ENCODE measurements at places on chromosomes 12 and 14.

- no peak for DNase-seq
These were observed 388.8 kb upstream of the USP15 start for GRCh38 chr12:61871485-61871810.

- no peak for DNase-seq
These were observed 23.8 kb downstream of the CFAP251 start for GRCh38 chr12:121942145-121942718.

DNA sequence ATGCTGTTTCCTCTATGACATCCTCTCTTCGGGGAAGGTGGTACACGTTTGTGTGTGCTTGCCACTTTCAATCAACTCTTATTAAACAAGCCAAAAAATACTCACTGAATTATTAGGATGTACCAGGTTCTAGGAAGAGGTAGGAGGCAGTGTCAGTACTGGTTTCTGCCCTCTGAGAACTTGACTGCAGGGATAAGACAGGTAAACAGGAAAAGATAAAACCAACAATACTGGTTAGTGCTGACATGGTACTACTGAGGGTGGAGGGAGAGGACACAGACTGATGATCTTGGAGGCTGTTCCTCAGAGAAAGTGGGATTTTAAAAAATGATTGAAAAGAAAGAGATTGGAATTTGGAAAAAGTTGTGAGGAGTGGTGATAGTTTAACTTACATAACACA, 295.2 kb upstream of the PWP1 start:
- DNase-seq: no peak

DNA sequence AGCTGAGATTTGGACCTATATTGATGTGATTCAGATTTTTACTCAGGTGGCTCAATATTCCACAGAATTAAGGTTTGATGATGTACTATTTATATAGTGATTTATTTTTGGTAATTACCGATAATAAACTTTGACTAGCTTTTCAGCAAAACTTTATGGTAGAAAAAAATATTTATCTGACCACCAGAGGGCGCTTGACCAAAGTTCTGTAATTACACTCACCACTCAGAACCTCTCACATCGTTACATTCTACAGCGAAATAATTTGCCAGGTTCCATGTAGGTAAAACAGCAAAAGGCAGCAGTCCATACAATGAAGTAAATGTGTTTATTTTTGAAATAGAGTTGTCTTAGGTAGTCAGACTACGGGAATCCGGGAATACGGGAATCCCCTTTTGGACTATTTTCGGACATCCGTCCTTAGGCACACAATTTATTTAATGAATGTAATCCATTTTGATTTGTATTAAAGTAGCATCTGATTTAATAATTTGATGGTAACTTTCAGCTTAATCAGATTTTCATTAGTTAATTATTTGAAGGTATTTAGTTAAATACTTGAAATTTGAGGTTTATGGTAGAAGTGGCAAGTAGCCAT, 143.0 kb upstream of the DDHD1 start:
- DNase-seq: no peak

DNA sequence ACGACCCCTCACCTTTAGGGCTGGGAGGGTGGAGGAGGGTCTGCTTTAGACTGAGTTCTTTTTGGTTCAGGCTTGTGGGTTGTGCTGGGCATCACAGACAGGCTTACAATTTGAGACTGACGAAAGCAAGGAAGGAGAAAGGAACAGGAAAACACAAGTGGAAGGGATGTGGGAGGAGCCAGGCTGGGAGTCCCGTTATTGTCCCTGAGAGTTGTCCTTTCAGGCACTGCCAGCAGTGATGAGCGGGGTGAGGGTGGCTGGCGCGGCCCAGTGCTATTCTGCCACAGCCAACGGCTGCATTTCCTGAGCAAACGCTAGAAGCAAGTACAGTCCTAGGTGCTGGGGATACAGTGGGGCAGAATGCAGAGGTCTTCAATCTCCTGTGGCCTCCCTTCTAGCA, 29.2 kb upstream of the TSPAN9 start:
- no peak for DNase-seq

GRCh38 chr12:94874518-94875302, 128.8 kb downstream of the NDUFA12 start:
- DNase-seq: no peak

GRCh38 chr12:51847643-51848325, 734 bp downstream of the FIGNL2 start:
- DNase-seq: no peak

DNA sequence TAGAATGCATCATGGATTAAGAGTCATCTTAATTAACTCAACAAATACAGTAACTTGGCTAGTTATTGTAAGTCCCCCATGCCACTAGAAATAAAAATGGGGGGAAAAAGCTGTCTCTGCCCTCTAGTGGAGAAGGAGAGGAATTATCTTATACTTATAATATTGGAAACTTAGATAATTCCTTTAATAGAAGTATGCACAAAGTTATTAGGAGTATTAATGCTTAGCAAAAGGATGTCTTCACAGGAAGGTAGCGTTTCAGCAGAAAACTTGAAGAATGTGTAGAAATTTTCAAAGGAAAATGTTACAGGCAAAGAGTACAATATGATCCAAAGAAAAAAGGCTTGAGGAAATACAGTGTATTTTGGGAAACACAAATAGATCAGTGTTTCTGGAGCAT, 19.8 kb downstream of the OR5AU1 start:
- DNase-seq: no peak

DNA sequence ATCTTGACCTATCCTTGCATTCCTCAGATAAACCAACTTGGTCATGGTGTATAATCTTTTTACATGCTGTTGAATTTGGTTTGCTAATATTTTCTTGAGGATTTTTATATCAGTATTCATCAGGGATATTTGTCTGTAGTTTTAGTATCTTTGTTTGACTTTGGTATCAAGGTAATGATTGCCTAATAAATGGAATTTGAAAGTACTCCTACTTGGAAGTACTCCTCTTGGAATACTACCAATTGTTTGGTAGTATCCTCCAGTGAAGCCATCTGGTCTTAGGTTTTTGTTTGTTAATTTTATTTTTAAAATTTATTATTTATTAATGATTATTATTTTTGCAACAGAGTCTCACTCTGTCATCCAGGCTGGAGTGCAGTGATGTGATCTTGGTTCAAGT, 85.0 kb downstream of the ATF7IP start:
- no peak for DNase-seq

DNA sequence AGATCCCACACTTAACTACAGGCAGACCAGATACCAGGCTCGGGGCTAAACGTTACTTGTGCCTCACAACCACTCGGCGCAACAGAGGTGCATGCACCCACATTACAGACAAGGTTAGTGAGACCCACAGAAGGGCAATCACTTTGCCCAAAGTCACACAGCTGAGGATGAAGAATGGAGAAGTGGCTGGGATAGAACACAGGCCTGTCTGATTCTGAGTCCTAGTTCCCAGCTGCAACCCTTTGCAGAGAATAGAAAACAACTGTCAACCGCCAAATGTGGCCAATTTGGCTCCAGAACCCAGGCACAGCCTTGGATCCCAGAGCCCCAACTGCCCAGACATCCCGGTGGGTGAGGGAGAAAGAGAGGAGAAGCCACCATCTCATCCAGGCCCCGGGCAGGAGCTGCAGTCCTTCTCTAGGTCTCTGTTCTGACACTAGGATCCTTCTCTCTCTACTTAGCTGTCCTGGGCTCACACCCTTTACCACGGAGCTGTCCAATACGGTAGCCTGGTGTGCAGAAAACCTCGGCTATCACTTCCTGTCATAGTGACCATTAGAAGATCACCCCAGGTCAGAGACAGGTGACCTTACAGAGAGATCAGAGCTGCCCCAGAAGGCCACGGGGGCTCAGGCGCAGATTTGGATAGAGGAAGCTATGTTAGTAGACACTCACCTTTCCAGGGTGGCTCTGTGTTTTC, 59.1 kb downstream of the FAM222A start:
- no peak for DNase-seq

DNA sequence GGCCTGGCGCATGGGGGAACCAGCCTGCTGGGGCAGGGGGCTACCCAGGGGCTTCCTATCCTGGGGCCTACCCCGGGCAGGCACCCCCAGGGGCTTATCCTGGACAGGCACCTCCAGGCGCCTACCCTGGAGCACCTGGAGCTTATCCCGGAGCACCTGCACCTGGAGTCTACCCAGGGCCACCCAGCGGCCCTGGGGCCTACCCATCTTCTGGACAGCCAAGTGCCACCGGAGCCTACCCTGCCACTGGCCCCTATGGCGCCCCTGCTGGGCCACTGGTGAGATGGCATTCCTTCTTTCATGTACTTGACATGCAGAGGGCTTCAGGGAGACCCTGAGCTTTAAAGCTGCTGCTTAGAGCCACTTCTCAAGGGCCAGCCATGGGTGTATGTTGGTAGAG, 9.0 kb downstream of the LGALS3 start:
- DNase-seq: no peak

DNA sequence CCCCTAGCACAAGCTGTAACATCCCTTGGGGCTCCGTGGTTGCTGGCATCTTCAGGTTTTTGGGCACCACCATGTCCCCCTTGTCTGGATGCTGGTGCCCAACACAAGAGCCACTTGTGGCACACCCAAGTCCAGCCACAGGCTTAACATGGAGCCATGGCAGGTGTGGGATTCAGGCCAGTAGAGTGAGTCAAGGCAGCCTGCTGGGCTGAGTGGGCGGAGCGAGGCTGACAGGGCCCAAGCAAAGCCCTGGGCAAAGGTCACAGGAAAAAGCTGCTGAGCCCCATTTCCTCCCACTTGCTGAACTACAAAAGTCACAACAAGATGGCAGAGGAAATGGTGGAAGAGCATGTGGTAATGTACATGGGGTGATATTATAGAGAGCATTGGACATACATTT, 950.7 kb upstream of the FLRT2 start:
- no peak for DNase-seq

- DNase-seq: no peak
These were observed 3.2 kb upstream of the CLEC9A start for GRCh38 chr12:10027311-10027710.

DNA sequence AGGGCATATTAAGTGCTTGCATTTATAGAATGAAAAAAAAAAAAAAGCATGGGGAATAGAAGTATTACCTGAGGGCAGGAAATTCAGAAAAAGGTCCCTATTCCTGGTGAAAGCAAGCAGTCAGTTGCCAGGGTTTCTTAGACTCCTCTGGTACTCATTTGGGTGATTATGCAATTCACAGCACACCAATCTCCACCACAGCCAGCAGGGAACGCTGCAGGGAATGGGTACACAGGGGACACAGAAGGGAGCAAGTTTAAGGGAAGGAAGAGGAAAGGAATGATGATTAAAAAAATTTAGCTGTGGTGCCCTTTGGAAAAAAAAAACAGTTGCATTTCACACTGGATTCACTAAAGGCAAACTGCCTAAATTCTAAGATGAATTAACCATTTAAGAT, 14.2 kb downstream of the BLTP3B start:
- DNase-seq: no peak

GRCh38 chr14:63966407-63966806, 113.6 kb downstream of the SYNE2 start:
- no peak for DNase-seq

DNA sequence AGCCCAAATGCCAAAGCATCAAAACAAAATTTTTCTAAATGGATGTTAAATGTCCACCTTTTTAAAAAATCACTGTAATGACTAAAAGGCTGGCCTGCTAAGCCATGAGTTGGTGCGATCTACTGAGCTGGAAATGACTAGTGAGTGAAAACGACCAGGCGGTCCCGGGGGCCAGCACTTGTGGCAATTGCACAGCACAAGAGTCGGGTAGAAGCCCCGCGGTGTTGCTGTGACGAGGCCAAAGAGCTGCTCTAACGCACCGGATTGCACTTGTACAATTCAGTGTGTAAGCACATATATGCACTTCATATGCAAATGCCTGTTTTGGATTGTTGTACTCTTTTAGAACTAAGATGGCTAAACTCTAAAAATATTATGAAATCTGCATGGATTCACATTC, 64.1 kb upstream of the DYNC1H1 start:
- DNase-seq: no peak

DNA sequence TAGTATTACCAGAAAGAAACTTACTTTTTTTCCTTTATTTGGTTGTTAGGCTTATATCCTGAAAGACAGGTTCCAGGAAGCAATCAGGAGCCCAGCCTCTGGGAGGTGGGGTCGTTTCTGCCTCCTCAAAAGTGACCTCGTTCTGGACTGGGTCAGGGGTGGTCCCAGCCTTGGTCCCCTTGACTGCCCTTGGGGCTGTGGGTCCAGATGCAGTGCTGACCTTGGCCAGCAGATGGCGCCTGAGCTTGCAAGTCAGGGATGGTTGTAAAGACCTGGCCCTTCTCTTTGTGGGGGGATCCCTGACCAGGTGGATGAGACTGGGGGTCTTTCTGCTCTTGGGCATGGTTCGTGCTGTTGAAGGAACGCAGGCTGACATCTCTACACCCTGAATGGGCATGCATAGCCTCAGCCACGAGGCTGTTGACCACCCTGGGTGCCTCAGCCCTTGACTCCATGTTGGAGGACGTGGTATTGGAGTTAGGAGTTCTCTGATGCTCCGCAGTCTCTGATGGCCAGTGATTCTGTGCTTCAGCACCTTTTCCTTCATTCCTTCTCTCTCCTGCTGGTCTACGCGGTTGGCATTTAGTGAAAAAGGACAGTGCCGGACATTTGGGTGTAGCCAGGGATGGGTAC, 62.4 kb downstream of the ADCK1 start:
- peak; percentile 52 for DNase-seq

GRCh38 chr12:82852529-82852928, 165.8 kb downstream of the TMTC2 start:
- no peak for DNase-seq

DNA sequence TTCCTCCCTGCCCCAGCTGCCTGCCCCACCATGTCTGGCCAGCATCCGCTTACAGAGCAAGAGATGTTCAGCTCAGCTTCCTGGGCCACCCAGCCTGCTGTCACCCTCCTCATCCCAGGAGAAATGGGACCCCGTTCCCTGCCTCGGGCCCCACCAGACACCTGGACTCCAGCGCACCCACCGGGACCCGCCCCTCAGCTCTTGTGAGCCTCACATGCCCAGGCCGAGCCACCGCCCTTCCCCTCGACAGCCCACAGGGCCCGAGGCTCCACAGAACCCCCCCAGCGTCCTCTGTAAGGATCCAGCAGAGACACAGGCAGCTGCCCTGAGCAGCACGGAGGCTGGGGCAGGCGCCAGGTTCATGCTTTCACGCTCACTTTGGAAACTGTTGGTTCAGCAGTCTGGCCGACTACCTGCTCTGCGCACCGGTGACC, 18.4 kb upstream of the C14orf180 start:
- DNase-seq: no peak

- no peak for DNase-seq
These were observed 281.8 kb downstream of the KSR2 start for GRCh38 chr12:117686911-117687377.

GRCh38 chr12:55906056-55906455, 21.6 kb downstream of the PYM1 start:
- DNase-seq: no peak

DNA sequence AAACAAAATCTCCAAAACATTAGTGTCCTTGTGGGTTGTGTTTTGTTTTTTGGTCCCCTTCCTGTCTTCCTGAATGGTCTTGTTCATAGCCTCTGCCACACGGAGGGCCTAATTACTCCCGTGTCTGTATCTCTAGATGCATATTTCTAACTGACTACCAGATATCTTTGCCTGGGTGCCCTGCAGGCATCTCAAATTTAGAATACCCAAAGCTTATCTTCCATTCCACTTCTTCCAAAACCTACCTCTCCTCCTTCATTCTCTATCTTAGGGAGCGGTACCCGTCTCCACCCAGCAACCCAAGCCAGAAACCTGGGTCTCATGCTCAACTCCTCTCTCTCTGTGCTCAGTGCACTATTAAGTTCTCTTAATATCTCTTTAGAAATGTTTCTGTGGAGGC, 10.9 kb upstream of the METAP2 start:
- no peak for DNase-seq
